ENCODE measurements at places on chromosomes 7 and 10.
A peak's percentile ranks its signal among the peaks of the same experiment; 100 is the strongest.

DNA sequence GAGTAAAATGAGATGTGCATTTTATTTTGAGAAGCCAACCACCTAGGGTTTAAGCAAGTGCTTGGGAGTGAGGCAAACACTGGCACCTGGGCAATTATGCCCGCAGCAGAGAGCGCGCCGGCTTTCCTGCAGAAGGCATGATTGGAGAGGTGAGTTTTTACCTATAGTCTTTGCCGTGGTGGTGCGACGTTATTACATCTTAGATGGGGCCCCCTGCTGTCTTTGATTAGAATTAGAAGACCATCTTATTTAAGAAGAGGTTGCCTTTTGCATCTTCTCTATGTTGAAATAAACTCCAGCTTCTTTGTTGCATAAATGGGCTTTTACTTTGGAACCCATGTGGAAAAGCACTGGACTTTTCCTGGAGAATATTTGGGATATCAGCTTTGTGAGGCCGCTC is 409.5 kb downstream of the GLRX3 start:
- no peak for DNase-seq

GRCh38 chr10:43814663-43815062 is 166.0 kb upstream of the ZNF32 start:
- no peak for DNase-seq

- no peak for DNase-seq
Measured at GRCh38 chr7:2929321-2930201, 85.5 kb upstream of the GNA12 start.

GRCh38 chr7:38685851-38686250 is 54.7 kb upstream of the AMPH start:
- no peak for DNase-seq

- peak; percentile 50 for DNase-seq
Measured at GRCh38 chr7:132750530-132751217, 174.4 kb upstream of the PLXNA4 start.

GRCh38 chr10:28432210-28432676 is 100.7 kb upstream of the WAC start:
- DNase-seq, result peak; percentile 57

DNA sequence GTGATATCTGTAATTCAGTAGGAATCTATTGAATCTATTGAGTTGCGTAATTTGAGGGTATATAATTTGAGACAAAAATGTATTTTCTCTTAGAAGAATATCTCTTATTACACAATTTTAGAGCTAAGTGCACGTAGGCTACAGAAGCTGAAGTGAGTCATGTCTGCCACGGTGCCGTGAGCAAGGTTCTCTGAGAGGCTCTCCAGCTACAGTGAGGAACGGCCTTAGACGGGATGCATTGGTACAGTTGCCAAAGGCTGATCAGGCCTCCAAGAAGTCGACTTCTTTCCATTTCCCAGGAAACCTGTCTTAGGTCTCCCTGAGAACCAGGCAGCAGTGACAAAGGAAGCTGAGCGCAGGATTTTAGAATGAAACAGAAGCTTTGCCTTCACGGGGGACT is 28.6 kb downstream of the TCERG1L start:
- DNase-seq, result no peak

DNA sequence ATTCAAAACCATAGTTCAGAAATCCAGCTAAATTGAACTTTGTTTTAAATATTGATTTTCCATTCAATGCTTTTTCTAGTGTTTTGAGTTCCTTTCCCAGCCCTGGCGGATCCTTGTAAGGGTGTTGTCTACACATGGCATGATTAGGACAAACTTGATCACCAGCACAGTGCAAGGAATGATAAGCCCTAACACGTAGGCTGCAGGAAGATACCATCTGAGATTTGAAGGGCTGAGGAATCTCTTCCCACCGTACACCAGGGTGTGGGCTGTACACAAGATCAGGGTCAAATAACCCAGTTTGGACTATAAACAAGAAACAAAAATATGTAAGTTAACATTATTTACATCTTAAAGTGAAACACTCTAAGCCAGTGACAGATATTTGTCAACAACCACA is 27.4 kb downstream of the STEAP4 start:
- DNase-seq, result no peak

DNA sequence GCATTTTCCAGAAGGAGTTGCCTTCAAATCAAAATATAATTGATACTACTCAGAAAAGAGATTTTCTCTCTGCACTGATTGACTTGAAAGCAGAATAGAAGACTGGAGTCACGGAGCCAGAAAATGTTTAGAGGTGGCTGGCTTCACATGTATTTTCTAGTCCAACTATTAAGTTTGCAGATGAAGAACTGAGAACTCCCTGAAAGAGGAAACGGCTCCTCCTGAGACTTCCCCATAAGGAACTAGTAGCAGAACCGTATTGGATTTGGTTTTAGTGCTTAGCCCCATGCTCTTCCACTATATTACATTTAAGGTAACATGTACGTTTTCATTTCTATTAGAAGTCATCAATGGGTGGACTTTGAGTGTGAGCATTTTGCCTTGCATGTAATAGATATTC is 946.3 kb downstream of the CNTNAP2 start:
- no peak for DNase-seq

- no peak for DNase-seq
Measured at GRCh38 chr10:17067376-17068264, 62.0 kb downstream of the CUBN start.

GRCh38 chr10:79345241-79346011 is 1.8 kb upstream of the PPIF start:
- no peak for DNase-seq

GRCh38 chr7:95045236-95045923 is 138.0 kb downstream of the PPP1R9A start:
- DNase-seq, result peak; percentile 31

- no peak for DNase-seq
Measured at GRCh38 chr7:3956949-3957348, 655.9 kb downstream of the SDK1 start.

DNA sequence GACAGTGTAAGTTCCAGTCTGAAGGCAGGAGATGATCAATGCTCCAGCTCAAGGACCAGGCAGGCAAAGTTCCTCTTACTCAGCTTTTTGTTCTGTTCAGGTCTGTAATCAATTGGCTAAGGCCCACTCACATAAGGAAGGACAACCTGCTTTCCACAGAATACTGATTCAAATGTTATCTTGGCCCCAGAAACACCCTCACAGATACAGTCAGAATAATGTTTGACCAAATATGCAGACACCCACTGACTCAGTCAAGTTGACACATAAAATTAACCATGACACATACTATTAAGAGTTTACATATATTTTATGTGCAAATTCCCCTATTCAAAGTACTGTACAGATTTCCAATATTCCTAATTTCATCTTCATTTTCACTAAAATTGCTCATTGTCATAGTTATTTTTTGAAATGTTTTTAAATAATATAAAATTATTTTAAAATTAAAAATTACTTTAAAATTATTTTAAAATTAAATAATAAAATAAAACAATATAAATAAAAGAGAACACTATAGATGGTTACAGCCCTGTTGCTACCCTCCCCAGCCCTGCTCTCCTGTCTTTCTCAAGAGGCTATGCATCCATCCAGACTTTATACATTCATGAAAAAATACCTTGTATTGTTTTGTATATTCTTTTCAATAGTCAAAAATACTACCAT is 59.4 kb downstream of the RAB11FIP2 start:
- DNase-seq, result no peak

GRCh38 chr10:25382029-25382810 is 207.4 kb downstream of the GPR158 start:
- no peak for DNase-seq

DNA sequence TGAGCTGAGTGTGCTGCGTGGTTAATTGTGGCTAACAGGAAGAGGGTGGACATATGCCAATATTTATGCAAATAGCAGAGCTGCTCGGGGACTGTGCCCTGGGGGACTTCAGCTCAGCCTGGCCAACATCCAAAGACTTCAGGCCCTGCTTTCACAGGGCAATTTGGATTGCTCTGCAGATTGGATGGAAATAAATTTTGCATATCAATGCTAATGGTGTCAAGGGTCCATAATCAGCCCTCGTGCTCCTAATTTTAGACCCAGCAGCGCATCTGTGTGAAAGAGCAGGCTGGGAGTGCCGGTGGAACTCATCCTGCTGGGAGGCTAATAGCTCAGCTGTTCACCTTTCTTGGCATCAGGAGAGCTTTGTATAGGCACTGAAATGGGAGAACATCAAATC is 270.1 kb downstream of the TCERG1L start:
- no peak for DNase-seq

- DNase-seq, result peak; percentile 33
Measured at GRCh38 chr7:107025449-107026103, 18.9 kb upstream of the PRKAR2B start.

- DNase-seq, result peak; percentile 78
Measured at GRCh38 chr7:130996833-130997231, 262.8 kb upstream of the KLF14 start.

DNA sequence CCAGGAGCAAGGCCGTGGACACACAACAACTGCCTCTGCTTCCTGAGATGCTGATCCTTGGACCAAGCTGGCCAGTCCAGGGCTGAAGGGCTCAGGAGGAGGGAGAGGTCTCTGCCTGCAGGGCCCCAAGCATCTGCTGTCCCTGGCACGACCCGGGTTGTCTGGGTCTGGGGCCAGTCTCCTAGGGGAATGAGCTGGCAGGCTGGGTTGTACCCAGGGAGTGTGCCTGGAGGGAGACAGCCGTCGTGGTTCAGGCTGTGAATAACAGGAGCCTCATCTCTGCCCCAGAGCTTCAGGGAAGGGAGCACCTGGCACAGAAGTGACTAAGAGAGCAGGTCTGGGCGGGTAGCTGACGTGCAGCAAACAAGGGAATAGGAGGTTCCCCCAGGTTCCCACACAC is 17.9 kb upstream of the SERPINE1 start:
- DNase-seq, result peak; percentile 75

DNA sequence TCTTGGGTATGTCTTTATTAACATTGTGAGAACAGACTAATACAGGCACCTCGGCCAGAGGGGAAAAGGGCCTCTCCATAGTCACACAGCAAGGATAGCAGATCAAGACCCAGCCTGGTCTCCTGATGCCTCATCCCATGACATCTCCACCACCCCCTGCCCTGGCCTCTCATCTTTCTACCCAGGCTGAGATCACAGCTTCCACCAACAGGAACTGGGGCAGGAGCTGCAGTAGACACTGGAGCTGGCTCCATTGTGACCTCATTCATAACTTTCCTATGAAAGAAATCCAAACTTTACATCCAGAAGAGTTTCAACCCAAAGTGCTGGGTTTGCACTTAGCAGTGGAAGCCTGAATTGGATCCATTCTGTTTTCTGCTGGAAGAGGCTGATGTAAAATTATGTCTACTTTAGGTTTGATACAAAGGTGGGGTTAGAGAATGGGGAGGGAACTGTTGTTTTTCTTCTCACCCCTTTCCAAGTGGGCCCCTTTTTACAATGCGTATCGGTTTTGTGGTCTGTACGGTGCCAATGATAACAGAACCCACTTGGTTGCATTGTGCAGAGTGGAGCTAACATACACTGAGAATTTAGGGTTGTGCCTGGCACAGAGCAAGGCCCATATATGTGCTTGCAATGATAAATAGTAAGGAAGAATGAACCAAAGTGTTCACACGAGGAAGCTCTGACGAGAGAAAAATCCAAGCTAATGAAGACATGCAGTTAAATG is 28.6 kb upstream of the INSIG1 start:
- DNase-seq, result no peak

GRCh38 chr10:122162671-122163173 is 108.4 kb upstream of the BTBD16 start:
- no peak for DNase-seq

DNA sequence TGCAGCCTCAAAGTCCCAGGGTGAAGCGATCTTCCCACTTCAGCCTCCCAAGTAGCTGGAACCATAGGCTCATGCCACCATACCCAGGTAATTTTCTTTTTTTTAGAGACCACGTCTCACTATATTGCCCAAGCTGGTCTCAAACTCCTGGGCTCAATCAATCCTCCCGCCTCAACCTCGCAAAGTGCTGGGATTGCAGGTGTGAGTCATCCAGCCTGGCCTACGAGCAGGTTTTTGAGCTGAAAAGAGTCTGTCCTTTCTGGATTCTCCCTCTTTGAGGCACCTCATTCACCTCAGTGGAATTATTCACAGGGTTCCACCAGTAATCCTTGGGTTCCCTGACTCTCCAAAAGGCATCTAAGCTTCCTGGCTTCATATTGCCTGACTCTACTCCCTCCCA is 7.6 kb upstream of the LEP start:
- no peak for DNase-seq

DNA sequence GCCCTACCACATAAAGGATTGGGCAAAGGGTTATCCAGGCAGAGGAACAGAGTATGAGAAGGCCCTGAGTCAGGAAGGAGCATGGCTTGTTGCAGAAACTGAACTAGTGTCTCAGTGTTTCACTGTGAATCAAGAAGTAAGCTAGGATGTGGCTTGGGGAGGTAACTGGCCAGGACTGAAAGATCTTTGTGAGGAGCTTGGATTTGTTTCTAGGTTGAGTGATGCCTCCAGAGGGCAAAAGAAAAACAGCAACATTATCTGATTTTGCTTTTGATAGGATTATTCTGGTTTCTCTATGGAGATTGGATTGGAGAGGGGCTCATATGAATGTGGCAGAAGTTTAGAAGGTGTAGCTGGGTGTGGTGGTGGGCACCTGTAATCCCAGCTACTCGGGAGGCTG is 137.9 kb upstream of the HDAC9 start:
- DNase-seq, result peak; percentile 30

GRCh38 chr7:19958309-19958896 is 185.0 kb upstream of the TMEM196 start:
- DNase-seq, result peak; percentile 100

DNA sequence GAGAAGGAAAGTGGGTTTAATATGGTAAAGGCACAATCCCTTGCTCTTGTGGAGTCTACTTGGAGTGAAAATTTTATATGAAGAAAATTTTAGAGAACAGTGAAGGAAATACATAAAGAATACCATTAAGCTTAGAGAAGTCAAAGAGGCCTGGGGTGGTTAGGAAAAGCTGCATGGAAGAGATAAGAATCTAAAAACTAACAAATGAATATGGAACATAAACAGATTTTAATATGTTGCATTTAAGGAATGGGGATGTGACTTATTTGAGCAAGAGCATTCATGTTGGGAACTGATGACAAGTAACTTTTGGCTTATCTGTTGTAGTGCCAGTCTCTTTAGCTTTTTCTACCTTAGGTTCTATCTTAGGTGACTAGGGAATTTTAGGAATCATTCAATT is 31.0 kb downstream of the AHR start:
- DNase-seq, result no peak

GRCh38 chr10:69335063-69335587 is 56.8 kb downstream of the HK1 start:
- no peak for DNase-seq

DNA sequence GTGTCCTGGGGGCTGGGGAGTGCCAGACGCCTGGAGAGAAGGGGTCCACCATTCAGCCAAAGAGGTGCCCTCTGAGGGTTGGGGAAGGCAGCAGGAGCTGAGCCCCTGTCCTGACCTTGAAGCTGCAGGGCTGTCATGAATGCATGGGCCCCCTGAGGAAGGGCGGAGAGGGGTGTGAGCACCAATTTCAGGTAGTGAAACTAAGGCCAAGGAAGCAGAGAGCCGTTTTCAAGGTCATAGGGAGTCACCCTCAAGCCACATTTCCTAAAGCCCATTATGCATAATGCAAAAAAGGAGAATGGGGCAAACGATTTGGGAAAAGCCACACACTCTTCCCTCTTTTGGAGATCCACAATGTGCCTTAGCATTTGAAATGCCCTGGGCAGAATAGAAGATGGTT is 37.2 kb downstream of the FIGNL1 start:
- no peak for DNase-seq

- no peak for DNase-seq
Measured at GRCh38 chr10:124453960-124454610, 4.2 kb upstream of the NKX1-2 start.

GRCh38 chr10:72274730-72275350 is 1.1 kb downstream of the DDIT4 start:
- no peak for DNase-seq

All from renal cortical epithelial cell (primary cell).